ENCODE measurements at places on chromosomes 2 and 18. TPM values are rescaled to one million over a fixed set of nuclear protein-coding genes. Genes with fewer than 3 reads are reported as not detected.

Gene ITGB6
- total RNA-seq = 0.66 TPM

Gene ACADL
- total RNA-seq = 0.14 TPM

Gene EPHA4
- 1.1 TPM for total RNA-seq

Gene GALNT5
- 1.9 TPM for total RNA-seq

Gene VAMP5
- 0.25 TPM for total RNA-seq

Gene MSGN1
- not detected for total RNA-seq

Gene CHRNG
- total RNA-seq = not detected

Gene WDPCP
- 4.6 TPM for total RNA-seq

Gene RGPD3
- total RNA-seq = 0.14 TPM

Gene IL1F10
- not detected for total RNA-seq

Gene CSRNP3
- 0.01 TPM for total RNA-seq

Gene LRATD1
- total RNA-seq = 0.10 TPM

Gene CD28
- not detected for total RNA-seq

Gene CNDP1
- not detected for total RNA-seq
